ENCODE measurements at places on chromosomes 11 and 22.

DNA sequence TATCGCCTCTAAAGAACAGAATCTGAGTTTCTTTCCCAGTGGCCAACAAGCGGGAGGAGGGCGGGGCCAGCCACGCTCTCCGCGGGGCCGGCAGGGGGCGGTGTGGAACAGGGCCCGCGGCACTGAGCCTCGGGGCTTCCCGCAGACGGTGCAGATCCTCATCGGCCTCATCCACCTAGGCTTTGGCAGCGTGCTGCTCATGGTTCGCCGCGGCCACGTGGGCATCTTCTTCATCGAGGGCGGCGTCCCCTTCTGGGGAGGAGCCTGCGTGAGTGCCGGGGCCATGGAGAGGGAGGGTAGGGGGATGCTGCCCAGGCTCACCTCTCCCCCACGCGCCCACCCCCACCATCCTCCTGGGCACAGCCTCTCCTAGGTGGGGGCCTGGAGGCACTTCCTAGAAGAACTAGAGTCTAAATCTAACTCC is 10.7 kb downstream of the MS4A15 start:
- DNase-seq = no peak

DNA sequence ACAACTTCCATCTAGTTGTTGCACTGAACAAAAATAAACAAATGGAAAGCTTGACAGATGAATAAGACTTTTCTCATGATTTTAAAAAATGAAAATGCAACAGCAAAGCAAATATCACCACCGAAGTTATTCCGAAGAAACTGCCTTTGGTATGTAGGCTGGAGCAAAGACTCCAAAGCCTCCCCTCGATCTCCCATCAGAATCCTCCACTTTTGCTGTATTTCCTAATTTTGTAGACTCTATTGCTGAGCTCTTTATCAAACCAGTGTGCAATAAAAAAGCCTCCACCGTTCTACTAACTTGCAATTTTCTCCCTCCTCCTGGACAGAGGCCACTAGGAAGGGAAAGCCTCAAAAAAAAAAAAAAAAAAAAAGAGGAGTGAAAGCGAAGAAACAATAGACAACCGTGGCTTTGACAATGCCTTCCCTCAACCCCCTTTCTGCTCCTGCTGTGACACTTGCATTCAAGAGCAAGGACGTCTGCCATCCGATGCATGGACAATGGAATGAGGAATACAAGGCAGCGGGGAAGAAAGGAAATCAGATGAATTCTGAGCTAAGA is 190.9 kb upstream of the BLID start:
- no peak for DNase-seq

DNA sequence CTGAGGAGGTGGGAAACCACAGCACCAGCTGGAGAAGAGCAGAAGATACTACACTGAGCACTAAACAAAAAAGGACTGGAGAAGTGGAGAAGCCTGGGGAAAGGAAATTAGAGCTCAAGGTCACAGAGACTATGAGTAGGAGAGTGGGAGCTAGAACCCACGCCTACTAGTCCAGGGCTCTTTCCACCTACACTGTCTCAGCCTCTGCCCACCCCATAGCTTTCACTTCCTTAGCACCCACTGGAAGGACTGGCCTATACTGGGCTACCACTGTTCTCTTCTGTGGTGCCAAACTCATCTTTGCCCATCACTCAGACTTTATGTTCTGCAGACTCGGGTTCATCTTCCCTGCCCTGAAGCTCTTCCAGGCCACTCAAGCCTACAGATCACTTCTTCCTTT is 94.3 kb upstream of the PHOX2A start:
- DNase-seq = no peak

DNA sequence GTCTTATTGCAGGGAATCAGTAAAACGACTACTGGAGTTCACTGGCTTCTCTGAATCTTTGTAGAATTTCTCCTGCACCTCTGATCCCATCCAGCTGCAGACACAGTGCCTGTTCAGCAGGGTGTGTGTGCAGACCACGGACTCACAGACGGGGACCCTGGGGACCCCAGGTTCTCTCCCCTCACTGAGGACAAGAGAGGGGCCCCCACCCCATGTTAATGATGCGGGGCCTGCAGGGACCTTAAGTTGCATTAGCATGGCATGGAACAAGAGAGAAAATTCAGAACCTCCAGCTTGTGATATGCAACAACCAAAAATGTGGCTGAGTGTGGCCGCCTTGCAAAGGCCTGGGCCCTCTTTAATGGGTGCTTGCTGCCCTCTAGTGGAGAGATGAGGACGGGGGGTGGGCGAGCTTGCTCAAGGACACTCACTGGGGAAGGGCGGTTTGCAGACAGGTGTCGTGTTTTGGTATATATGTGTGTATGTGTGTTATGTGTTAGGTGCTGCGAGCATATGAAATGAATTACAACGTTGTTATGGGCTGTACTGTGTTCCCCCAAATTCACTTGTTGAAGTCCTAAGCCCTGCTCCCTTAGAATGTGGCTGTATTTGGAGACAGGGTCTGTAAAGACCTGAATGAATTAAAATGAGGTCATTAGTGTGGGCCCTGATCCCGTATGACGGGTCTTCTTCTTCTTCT is 84.4 kb upstream of the SEPTIN5 start:
- peak; percentile 78 for DNase-seq

GRCh38 chr11:130150790-130151189 is 8.8 kb upstream of the ST14 start:
- DNase-seq = no peak

GRCh38 chr11:42841556-42841955 is 470.2 kb upstream of the API5 start:
- no peak for DNase-seq

DNA sequence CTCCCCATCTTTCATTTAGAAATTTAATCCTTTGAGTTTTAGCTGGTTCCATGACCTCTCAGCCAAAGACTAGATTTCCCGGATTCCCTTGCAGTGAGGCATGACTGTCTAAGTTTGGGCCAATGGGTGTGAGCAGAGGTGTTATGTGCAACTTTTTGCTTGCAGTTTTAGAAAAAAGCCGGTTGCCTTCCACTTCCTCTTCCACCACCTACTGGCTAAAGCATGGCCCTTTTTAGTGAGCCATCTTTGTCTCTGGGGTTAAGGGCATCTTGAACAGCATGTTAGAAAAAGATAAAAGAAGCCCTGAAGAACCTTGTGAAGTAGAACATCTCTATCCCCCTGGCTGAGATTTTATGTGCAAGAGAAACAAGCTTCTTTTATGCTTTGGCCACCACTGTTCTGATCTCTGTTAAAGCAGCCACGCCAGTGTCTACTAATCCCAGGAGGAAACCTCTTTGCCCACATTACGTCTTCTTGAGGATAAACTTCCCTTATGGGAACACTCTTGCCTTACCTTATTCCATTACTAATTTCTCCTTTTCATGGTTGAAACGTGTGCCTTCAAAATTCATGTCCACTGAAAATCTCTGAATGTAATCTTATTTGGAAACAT is 279.9 kb downstream of the TENM4 start:
- peak; percentile 81 for DNase-seq

All from PC-3 (cell line).